ENCODE measurements at places on chromosomes 6 and 20. TPM values are rescaled to one million over a fixed set of nuclear protein-coding genes. Genes with fewer than 3 reads are reported as not detected.

- H3K27me3 ChIP-seq, result peaks cover 38% of the 10 kb centered on the region
- DNase-seq, result no peak
- no peaks in the 10 kb centered on the region for H3K4me1 ChIP-seq
- no peak overlapping the region for H3K4me3 ChIP-seq
- H3K27ac ChIP-seq, result no peak overlapping the region
Measured at GRCh38 chr6:14058029-14058695, 59.4 kb upstream of the CD83 start.

DNA sequence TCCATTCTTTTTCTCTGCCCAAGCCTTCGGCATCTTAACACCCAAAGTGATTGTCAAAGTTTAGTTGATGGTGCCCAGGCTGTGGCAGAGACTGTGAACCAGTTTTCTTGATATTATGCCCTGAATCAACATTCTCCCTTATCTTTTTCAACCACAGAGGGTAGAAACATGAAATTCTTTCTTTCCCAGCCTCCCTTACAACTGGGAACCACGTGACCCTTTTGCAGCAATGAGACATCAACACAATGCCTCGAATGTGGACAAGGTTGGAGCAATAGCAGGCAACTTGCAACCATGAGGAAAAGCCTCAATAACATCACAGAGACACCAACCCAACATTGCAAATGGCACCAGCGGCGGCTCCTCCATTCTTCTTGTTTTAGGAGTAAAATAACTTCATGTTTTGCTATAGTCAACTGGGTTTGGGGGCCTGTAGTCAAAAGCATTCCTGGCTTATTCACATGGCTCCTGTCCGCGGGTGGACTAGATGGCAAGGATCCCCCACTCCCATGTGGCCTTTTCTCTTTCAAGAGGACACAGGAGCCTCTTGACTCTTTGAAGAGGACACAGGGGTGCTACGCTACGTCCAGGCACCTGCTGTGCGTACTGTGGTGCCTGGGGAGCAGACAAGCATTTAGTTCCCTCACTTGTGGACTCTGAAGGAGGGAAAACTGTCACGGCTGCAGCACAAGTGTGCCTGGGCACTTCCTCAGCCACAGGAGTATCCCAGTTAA lies 90.5 kb downstream of the NOL4L start:
- DNase-seq, result no peak
- peaks cover 2% of the 10 kb centered on the region for H3K4me1 ChIP-seq
- H3K36me3 ChIP-seq, result peaks cover 10% of the 10 kb centered on the region
- no peak overlapping the region for H3K27ac ChIP-seq
- no peaks in the 10 kb centered on the region for H3K27me3 ChIP-seq
- H3K4me3 ChIP-seq, result no peak overlapping the region

TREML2 gene
- total RNA-seq, result 3.5 TPM

LAMA2 gene
- 0.64 TPM for total RNA-seq

DNA sequence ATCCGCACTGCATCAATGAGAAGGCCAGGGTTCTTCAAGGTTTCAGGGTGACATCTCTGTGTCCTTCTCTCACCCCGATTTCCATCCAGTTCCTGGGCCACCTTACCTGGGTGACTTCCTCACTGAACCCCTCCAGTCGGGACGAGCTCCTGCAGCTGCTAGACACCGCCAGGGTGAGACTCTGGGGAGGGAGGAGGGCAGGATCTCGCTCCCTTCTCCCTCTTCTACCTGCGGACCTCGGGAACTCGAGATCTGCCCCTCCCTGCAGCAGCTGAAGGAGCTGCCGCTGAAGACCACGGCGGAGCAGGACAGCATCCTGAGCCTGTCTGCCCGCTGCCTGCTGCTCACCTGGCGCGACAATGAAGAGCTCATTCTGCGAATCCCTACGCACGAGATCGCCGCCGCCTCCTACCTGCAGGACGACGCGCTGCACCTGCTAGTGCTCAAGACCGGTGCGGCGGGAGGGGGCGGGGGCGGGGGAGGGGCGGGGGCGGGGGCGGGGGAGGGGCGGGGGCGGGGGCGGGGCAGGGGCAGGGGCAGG lies 7.5 kb downstream of the CCM2L start:
- peaks cover 18% of the 10 kb centered on the region for H3K4me1 ChIP-seq
- peaks cover 64% of the 10 kb centered on the region for H3K27me3 ChIP-seq
- H3K36me3 ChIP-seq, result no peaks in the 10 kb centered on the region
- H3K27ac ChIP-seq, result no peak overlapping the region
